Activated CD8-positive, alpha-beta memory T cell treated with anti-CD3 and anti-CD28 coated beads for 4 hours (primary cell): ENCODE measurements at places on chromosomes 3 and 15.

DNA sequence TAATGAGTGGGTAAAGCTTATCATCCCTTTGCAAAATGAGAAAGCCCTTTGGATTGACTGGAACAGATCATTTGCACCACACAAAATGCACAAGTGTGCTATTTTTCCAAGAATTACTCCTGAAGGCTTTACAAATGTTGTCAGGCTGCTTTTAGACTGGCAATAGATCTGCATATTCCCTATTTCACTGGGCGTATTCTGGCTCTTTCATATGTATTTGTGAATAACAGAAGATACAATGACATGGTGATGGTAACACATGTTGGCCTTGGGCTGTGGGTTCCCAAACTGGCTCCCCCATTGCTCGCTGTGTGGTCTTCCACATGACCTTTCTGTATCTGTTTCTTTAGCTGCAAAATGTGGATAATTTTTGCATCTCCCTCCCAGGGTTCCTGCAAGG, 303.4 kb upstream of the CHRM5 start:
- no peak for DNase-seq

DNA sequence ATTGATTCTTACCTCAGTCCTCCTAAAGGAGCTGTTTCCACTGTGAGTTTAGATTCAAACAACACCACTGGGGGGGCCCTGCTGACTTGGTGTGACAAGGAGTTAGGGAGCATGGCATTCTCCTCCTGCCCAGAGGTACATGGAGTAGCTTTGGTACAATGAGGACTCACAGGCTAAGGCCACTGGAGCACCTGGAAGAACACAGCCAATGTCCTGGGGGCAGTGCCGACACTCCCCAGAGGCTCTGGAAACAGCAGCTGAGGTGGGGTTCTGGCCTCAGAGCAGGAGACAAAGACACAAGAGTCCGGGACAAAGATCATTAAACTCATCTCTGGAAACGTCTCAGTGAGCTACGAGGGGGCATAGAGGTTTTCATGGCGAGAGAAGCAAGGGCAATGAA, 69.7 kb upstream of the POMGNT2 start:
- DNase-seq, result no peak

- DNase-seq, result no peak
Measured at GRCh38 chr3:30666572-30667279, 60.3 kb downstream of the TGFBR2 start.

GRCh38 chr15:44662478-44663409, 718 bp downstream of the SPG11 start:
- DNase-seq, result peak; percentile 59

GRCh38 chr15:65067317-65067644, 510 bp downstream of the RASL12 start:
- DNase-seq, result no peak

- DNase-seq, result no peak
Measured at GRCh38 chr3:60190073-60190472, 1061.2 kb downstream of the FHIT start.

- no peak for DNase-seq
Measured at GRCh38 chr3:161423911-161424522, 52.7 kb upstream of the SPTSSB start.

DNA sequence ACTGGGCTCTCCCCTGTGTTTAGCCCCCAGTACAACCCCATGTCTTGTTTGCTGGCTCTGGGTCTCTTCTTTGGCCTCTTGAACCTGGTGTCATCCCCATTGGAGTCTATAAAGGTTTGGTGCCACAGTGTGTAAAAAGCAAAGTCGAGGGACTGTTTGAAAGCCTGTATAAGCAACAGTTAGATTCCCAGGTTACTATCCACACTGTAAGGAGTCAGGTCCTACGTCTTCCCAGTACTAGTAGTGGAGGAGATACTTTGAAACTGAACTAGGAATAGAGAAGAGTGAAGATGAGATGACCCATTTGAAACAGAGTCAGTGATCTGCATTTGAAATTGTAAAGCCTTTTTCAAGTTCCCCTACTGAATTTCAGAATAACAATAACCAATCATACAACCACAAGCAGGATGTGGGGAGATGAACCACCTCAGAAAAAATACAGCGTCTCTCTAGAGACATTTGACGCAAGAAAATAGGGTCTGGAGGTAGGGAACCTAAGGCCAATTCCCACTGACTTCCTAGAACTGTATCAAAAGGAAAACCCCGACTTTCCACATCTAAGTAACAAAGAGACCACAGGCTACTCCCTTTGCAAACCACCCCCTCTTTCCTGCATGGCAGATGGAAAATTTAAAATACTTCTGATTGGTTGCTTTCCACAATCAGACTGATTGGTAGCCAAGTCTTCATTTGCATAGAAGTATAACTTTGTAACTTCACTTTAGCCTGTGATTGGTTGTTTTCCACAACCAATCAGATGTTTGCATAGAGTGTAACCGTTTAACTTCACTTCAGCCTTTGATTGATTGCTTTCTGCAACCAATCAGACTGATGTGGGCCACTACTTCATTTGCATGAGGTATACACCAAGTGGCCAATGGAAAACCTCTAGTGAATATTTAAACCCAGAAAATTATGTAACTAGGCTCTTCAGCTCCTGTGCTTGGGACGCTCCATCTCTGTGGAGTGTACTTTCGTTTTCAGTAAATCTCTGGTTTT, 49.9 kb upstream of the NEDD4 start:
- no peak for DNase-seq

DNA sequence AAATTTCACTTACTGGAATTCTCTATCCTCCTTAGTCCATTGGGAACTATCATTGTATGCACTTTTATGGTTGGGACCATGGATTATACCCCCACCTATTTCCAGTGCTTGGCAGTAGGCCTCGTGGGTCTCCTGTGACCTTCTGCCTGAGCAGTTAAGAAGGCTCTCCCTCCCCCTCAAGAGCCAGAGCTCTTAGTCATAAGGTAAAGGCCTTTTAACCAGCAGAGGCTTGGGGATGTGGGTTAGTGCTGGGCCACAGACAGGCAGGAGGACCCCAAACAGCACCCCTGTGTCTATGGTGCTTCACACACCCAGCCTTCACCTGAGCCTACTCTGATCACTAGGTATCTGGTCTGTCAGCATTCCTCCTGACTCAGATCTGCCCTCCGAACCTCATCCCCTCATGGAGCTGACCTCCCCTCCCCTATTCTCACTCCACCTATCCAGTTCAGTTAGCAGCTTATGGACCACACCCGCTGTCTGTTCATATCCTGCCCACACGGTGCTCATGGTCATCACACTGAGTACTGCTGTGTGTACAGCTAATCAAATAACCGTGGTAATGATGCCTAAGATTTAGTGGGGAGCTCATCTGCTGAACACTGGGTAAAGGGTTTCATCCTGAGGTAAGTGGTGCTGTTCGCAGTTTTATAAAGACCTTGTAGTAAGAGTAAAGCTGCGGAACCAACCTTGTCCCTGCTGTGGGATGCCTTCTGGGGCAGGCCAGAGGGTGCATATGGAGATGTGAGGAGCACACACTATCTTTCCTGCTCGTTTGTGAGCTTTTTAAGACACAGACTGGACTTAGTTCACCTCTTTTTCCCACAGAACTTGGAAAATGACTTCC, 40.9 kb downstream of the KLHL18 start:
- DNase-seq, result no peak

DNA sequence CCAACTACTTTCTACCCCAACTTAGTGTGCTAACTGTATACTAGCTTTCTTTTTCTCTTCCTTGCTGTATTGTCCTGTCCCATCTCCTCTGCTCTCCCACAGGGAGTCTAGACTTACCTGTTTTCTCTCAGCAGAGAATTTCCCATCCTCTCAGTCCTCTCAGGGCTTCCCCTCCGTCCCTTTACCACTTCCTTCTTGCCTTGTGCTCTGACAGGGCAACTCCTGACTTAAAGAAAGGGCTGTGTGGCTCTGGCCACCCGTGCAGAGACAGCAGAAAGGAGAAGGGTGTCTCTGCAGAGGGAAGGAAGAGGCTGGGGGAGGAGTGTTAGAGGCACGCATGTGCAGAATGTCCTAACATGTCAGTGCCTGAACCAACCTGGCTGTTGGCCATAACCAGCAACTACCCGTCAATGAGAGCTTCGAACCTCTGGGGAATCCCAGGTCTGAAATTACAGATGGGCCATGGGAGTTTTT, at the start of gene GCSAM:
Gene GCSAM, minus strand, starts transcription at position 274 of the 474 bp plus-strand sequence. Its CDS starts 128 bp downstream, at position 146.
- DNase-seq, result no peak

GRCh38 chr15:65971741-65971995, 102.4 kb downstream of the RAB11A start:
- no peak for DNase-seq

DNA sequence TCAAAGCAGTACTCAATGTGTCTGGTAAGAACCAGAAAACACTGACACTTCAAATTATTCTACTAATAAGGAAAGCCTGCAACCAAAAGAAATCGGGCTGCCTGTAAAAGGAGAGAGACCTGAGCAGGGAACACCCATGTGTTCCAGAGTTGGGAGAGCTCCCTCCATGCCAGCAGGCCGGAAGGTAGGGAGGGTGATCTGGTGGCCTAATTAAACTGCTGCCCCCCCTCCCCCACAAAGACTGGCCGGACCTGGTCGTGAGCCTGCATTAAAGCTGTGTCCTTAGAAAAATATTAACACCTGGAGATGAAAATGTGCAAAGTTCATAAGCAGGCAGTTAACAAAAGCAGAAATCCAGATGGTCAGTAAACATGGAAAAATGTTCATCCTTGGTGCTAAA, 170.6 kb upstream of the BHLHE40 start:
- no peak for DNase-seq

- DNase-seq, result no peak
Measured at GRCh38 chr15:83323296-83323711, 38.8 kb upstream of the BNC1 start.

GRCh38 chr15:36867436-36867835, 232.9 kb downstream of the MEIS2 start:
- no peak for DNase-seq

GRCh38 chr3:84959470-84960271, 882 bp downstream of the CADM2 start:
- DNase-seq, result no peak

DNA sequence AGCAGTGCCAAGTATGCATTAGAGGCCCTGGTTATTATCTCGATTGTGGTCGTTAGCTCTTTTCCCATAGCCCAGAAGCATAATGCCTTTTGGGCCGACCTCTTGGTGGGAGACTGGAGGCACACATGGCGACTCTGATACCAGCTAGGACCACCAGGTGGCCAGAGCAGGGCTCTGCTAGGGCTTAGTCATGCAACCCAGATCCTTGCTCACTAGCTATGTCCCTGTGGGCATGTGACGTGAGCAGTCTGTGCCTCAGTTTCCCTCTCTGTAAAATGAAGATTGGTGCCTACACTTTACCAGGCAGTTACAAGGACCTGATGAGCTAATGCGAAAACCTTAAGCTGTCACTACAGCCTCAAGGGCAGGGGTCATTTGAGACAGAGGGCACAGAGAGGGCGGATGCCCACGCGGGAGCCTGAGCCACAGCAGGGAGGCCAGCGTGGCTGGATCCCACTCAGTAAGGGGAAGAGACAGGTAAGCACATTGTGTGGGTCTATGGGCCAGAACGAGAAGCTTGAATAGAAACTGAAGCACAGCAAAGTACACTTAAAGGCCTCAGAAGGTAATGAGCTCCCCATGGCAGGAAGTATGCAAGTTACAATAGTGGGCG, 8.8 kb downstream of the KLF15 start:
- no peak for DNase-seq

GRCh38 chr3:136595913-136596697, 156.1 kb downstream of the STAG1 start:
- DNase-seq, result no peak

- no peak for DNase-seq
Measured at GRCh38 chr3:168152149-168152548, 56.4 kb upstream of the GOLIM4 start.

DNA sequence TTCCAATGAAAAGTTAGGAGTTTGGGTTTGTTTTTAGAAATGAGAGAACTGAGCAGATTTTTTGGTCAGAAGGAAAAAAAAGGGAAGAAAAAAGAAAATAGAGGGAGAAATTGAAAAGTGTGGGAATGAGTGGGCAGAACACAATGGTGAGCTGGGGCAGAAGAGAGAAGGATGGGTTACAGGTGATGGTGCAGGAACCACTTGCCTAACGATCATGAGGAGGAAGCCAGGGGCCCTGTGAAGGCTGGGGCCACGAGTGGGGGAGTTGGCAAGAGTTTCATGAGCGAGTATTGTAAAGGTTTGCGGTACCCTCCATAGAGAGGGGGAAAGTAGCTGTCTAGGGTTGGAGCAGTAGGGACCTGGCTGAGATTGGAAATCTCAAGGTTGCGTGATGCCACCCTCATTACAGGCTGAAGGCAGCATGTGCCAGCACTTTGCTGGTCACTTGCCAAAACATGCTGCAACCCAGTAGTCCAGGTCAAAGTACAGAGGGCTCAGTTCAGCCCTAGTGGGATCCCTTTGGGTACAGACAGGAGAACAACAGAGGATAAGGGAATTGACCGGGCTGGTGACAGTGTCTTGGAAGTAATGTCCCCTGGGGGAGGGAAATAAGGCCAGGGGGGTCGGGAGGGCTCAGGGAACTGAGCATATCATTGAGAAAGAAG, 6.6 kb downstream of the IVD start:
- DNase-seq, result no peak

GRCh38 chr3:113557374-113557773, 25.0 kb downstream of the SIDT1 start:
- DNase-seq, result no peak

- no peak for DNase-seq
Measured at GRCh38 chr3:134709076-134709475, 58.3 kb upstream of the KY start.

- DNase-seq, result no peak
Measured at GRCh38 chr3:152084441-152085158, 184.1 kb upstream of the MBNL1 start.

DNA sequence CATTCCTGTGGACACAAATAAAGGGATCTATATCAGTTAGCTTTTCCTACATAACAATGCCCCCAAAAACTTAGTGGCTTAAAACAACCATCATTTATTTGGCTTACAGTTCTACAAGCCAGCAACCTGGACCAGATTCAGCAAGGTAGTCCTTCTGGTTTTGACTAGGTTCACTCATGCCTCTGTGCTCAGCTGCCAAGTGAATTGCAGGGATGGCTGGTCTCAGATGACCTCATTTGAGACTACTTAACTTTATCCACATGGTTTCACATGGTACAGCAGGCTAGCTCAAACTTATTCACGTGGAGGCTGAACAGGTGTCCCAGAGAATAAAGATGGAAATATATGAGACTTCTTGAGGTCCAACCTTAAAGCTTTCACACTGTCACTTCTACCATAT, 119.3 kb upstream of the BFSP2 start:
- no peak for DNase-seq

GRCh38 chr3:194871143-194871863, 185.6 kb downstream of the FAM43A start:
- DNase-seq, result no peak

DNA sequence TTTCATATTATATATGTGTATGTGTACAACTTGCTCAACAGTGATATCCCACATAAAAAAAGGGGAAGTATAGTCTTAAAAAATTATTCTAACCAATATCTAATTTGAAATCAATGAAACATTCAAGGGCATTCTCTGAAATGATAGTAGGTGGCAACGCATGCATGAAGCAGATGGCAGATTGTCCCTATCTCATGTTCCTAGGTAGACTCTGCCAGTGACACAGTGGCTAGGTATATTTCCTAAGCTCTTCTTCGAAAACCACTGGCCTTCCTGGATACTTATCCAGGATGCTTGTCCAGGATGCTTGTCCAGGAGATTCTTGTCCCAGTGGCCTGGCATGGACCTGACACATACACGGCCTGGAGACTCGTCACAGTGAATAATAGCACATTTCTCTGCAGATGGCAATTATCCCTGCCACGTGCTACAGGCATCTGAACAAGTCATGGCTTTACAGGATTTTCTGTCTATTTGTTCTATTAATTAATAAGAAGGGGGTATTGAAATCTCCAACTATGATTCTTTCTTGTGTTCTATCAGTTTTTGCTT, 54.9 kb downstream of the OCA2 start:
- no peak for DNase-seq
